Umbilical cord (tissue), 2 donors: ENCODE measurements at places on chromosomes 1 and 21.

DNA sequence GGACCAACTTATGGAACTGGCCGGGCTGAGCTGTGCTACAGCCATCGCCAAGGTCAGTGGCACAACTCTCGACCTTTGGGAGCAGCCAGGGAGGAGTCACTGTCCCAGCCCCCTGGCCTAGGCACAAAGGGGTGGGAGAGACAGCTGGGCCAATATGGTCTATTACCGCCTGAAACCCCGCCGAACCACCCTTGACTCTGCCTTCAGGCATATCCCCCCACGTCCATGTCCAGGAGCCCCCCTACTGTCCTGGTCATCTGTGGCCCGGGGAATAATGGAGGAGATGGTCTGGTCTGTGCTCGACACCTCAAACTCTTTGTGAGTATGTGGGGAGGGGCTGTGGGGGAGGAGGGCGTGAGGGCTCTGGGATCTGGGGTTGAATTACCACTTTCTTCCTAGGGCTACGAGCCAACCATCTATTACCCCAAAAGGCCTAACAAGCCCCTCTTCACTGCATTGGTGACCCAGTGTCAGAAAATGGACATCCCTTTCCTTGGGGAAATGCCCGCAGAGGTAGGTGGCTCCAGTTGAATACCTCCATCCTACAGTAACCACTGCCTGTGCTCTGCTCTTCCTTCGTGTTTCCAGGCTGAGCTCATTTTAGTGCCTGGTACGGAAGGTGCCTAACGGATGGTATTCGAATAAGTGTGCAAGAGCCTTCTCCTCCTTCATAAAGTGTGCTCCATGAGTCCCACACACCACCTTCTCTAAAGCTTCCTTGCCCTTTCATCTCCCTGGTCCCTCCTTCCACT, 758 bp downstream of the NAXE start:
- DNase-seq, result no peak

GRCh38 chr1:2415337-2415736, 3.0 kb upstream of the PEX10 start:
- no peak for DNase-seq

- no peak for DNase-seq
These were observed 8.3 kb upstream of the IGSF5 start for GRCh38 chr21:39736716-39737115.

GRCh38 chr1:79629414-79629813, 622.9 kb upstream of the ADGRL4 start:
- DNase-seq, result no peak

- no peak for DNase-seq
These were observed 28.3 kb upstream of the VPS13D start for GRCh38 chr1:12201352-12202189.

GRCh38 chr1:40745176-40745575, 38.4 kb upstream of the KCNQ4 start:
- peak; percentile 22 for DNase-seq

DNA sequence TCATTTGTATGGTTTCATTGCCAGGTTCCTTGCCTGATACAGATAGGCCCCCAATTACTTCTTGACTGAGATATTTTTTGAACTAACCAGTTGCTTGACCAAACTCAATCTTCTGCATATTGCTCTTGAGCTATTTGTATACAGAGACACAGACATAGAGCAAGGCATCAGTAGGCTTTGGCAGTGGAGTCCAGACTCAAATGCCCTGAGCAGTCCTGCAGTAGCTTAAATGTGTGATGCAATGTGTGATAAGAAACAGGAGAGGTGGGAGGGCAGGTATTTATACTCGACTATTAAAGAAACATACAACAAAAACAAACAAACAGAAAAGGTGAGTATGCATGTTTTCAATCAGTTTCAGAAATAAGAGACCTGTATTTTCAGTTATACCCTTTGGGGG, 197.9 kb upstream of the DAB1 start:
- DNase-seq, result no peak

GRCh38 chr1:200182701-200183100, 155.2 kb downstream of the NR5A2 start:
- no peak for DNase-seq

DNA sequence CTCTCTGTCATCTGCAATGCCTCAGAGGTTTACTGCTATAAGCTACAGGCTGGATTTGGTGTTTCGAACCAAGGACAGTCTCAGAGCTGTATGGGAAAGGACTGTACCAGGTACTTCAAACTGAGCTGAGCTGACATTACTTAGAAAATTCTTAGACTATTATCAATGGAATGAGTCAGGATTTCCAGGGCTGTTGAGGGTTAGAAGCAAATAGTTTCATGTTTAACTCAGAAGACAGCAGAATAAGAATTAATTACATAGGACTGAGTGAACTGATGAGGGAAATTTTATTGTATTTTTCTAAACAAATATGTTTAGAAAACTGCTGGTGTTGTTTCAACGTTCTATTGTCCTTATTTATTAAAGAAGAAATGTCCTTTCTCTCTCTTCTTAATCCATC, 74.3 kb upstream of the CAPZB start:
- DNase-seq, result no peak

GRCh38 chr1:15056515-15057285, 96.8 kb upstream of the TMEM51 start:
- DNase-seq, result no peak
